ENCODE measurements at places on chromosomes 16 and 17.

- peak overlapping the region; percentile 25 for H3K27ac ChIP-seq
- peaks cover 12% of the 10 kb centered on the region for H3K4me1 ChIP-seq
- H3K36me3 ChIP-seq: no peaks in the 10 kb centered on the region
- H3K4me3 ChIP-seq: no peak overlapping the region
- peaks cover 6% of the 10 kb centered on the region for H3K27me3 ChIP-seq
Measured at GRCh38 chr17:35244341-35245195, 1.7 kb downstream of the SLFN5 start.

GRCh38 chr17:66727634-66728570, 107.0 kb upstream of the CACNG5 start:
- peaks cover 21% of the 10 kb centered on the region for H3K4me1 ChIP-seq
- H3K4me3 ChIP-seq: no peak overlapping the region
- peak; percentile 50 for DNase-seq
- H3K36me3 ChIP-seq: peaks cover 4% of the 10 kb centered on the region

DNA sequence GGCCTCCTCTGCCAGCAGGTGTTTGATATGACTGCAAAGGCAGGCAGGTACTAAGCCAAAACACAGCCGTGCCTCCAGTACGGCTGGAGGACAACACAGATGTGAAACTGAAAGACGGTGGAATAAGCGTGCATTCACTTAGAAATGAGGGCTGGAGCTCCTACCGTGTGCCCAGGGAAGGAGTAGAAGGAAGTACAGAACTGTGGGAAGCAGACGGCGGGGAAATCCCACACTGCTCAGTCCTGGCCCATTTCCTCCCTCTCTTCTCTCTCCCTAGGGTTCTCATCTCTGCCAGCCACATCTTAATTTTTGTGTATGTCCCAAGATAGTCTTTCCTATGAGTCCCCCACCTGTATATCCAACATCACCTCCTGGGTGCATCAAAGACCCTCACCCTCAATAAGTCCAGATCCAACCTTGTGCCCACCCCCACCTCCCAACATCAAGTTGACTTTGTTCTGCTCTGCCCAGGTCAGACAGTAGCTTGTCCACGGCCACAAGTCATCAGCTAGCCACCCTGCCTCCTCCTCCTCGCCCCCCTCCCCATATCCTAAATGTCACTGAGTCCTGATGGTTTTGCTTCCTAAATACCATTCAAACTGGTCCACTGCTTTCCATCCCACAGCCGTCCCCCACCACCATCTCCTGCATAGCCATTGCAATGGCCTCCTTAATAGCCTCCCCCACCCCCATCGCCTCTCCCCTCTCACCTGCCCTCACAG, 77.1 kb upstream of the RPL38 start:
- H3K36me3 ChIP-seq: no peaks in the 10 kb centered on the region
- H3K4me3 ChIP-seq: no peak overlapping the region
- H3K27ac ChIP-seq: no peak overlapping the region
- DNase-seq: no peak

GRCh38 chr17:68398691-68399637, 58.3 kb downstream of the WIPI1 start:
- peaks cover 7% of the 10 kb centered on the region for H3K4me1 ChIP-seq
- H3K36me3 ChIP-seq: no peaks in the 10 kb centered on the region
- H3K4me3 ChIP-seq: no peak overlapping the region
- no peak overlapping the region for H3K27ac ChIP-seq
- peak; percentile 93 for DNase-seq

DNA sequence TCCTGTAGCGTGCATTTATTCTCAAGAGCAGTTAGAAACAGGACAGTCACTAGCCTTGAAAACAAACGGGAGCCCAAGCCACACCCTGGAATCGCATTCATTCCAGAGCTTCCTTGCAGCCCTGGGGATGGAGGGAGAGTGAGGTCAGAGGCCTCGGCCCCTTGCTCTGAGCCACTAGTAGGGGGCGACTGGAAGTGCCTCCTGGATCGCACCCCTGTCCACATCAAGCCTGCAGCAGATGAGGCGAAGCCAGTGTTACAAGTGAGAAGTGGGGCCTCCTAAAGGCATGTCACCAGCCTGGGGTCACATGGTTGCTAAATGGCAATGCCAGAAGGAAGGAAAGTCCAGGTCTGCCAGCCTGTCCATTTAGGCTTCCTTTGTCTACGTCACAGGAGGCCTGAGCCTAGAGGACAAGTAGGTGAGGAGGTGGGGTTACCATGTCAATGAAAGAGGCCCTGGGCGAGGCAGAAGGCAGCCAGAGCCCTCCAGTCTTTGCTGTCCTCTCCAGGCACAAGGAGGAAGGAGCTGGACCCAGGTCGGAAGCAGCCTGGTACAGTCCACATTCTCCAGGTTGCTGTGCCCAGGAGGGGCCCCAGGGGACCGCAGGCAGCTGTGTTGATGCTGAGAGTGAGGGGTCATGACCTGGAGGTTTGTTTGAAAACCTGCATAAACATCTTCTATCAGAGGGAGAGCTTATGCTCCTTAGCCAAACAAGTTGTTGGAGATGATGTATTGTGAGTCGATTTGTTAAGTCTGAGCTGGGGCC, 3.0 kb upstream of the RCVRN start:
- peaks cover 7% of the 10 kb centered on the region for H3K36me3 ChIP-seq
- H3K4me3 ChIP-seq: no peak overlapping the region
- H3K4me1 ChIP-seq: peaks cover 14% of the 10 kb centered on the region
- DNase-seq: peak; percentile 82

- DNase-seq: peak; percentile 42
- H3K27me3 ChIP-seq: no peaks in the 10 kb centered on the region
- peaks cover 10% of the 10 kb centered on the region for H3K4me1 ChIP-seq
- peak overlapping the region; percentile 85 for H3K4me3 ChIP-seq
- H3K27ac ChIP-seq: no peak overlapping the region
Measured at GRCh38 chr17:731644-732066, 741 bp upstream of the TLCD3A start.

- no peaks in the 10 kb centered on the region for H3K4me1 ChIP-seq
- peaks cover 35% of the 10 kb centered on the region for H3K27me3 ChIP-seq
- no peak overlapping the region for H3K4me3 ChIP-seq
- no peak overlapping the region for H3K27ac ChIP-seq
Measured at GRCh38 chr17:6797718-6798351, 21.8 kb downstream of the FBXO39 start.

DNA sequence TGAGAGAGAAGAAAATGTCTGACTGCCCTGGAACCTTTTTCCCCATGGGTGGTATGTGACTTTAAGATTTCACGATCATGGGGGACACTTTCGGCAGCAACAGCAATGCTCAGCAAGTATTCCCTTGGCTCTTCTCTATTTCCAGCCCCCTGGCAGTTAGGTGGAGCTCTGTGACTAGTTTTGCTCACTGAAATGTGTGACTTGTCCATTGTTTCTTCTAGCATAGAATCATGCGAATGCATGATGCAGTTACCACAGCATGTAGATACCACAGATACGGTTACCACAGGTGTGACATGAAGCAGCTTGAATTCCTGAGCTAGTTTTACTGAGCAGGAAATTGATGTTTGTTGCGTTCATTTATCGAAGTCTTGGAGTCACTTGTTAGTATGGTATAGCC, 1034.5 kb upstream of the EEF2KMT start:
- H3K27ac ChIP-seq: no peak overlapping the region
- H3K4me3 ChIP-seq: no peak overlapping the region
- H3K36me3 ChIP-seq: no peaks in the 10 kb centered on the region
- DNase-seq: no peak
- no peaks in the 10 kb centered on the region for H3K27me3 ChIP-seq

- no peak for DNase-seq
- no peaks in the 10 kb centered on the region for H3K27me3 ChIP-seq
- no peaks in the 10 kb centered on the region for H3K4me1 ChIP-seq
- no peak overlapping the region for H3K27ac ChIP-seq
Measured at GRCh38 chr16:6377956-6378355, 954.7 kb upstream of the RBFOX1 start.

DNA sequence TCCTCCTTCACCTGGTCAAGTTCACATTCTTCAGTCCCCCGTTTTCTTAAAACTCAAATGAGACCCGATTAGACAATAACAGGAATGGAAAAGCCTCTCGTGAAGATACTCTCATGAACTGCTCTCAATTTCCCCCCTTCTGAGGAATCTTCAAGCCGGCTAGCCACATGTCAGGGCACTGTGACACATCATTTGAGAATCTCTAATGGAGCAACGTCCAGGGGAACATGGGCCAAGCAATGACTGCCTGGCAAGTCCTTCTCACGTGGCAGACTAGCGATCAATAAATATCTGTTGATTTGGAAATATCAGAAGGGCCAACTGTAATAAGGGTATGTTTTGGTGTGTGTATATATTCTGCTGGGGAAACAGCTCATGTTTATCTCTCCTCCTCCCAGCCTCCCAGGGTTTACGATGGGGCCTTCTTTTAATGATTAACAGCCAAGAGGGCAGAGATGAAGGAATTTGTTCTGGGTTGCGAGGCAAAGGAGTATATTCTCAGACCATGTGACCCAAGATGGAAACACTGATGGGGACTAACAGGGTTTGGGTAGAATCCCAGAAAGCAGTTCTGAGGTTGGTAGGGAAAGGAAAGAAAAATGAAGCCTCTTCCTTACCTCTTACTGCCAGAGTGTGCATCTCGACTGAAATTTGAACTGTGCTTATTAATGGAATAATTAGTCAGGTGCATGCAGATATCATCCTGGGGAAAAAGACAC, 21.4 kb downstream of the TTLL6 start:
- peaks cover 16% of the 10 kb centered on the region for H3K27me3 ChIP-seq
- peaks cover 28% of the 10 kb centered on the region for H3K4me1 ChIP-seq
- DNase-seq: peak; percentile 94
- H3K4me3 ChIP-seq: no peak overlapping the region
- peak overlapping the region; percentile 92 for H3K27ac ChIP-seq

- no peak overlapping the region for H3K4me3 ChIP-seq
- H3K4me1 ChIP-seq: peaks cover 5% of the 10 kb centered on the region
- H3K27me3 ChIP-seq: peaks cover 31% of the 10 kb centered on the region
Measured at GRCh38 chr17:8898636-8899035, 31.2 kb upstream of the PIK3R6 start.

GRCh38 chr17:78697554-78698343, 84.3 kb downstream of the CYTH1 start:
- H3K27ac ChIP-seq: no peak overlapping the region
- H3K27me3 ChIP-seq: no peaks in the 10 kb centered on the region
- H3K4me1 ChIP-seq: peaks cover 2% of the 10 kb centered on the region
- H3K36me3 ChIP-seq: peaks cover 78% of the 10 kb centered on the region
- no peak for DNase-seq

DNA sequence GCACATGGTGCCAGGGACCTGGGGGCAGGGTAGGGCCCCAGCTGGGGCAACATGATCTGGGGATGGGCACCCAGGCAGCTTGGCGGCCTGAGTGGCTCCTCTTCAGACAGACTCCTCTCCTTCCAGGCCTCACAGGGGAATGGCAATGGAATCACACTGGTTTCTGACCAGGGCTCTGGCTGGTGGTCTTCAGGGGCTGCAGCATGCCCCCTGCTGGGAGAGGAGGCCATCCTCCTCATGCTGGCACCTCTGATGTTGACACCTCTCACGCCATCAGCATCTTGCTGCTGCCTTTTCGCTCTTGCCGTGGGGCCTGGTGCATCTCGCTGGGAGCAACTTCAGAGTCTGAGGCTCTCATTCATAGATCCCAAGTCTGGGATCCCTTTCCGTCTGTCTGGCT, 11.2 kb upstream of the GFOD2 start:
- no peak for DNase-seq
